ENCODE measurements at places on chromosomes 4 and X.

DNA sequence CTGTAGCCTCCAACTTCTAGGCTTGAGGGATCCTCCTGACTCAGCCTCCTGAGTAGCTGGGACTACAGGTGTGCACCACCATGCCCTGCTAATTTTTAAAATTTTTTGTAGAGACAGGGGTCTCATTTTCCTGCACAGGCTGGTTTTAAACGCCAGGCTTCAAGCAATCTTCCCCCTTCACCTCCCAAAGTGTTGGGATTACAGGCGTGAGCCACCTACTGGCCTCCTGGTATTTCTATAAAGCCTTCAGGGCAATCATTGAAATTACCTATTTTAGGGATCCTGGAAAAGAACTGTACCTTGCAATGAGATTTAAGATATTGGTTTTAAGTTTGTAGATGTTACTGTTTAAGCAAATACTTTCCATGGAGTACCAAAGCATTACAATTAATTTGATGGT lies 13.5 kb upstream of the PLS3 start:
- no peak for DNase-seq

- DNase-seq: no peak
Measured at GRCh38 chr4:7759635-7760034, 180.0 kb downstream of the AFAP1 start.

DNA sequence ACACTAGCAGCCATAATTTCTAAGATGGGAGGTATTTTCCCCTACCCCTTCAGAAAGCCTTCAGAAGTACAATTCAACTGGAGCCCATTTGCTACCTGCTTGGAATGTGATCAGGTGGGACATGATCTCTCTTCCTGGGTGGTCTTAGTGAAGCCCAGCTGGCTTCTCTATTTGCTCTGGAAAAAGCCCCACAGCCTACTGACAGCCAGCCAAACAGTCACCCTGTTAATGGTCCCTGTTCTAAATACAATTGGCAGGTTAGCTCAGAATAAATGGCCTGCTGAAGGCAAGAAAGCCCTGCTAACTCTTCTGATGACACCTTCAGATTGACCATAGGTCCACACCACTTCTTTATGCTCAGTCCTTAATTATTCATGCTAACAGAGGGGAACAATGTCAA lies 39.9 kb downstream of the HS6ST2 start:
- DNase-seq: no peak

- no peak for DNase-seq
Measured at GRCh38 chr4:83905952-83906351, 370.0 kb downstream of the GPAT3 start.

DNA sequence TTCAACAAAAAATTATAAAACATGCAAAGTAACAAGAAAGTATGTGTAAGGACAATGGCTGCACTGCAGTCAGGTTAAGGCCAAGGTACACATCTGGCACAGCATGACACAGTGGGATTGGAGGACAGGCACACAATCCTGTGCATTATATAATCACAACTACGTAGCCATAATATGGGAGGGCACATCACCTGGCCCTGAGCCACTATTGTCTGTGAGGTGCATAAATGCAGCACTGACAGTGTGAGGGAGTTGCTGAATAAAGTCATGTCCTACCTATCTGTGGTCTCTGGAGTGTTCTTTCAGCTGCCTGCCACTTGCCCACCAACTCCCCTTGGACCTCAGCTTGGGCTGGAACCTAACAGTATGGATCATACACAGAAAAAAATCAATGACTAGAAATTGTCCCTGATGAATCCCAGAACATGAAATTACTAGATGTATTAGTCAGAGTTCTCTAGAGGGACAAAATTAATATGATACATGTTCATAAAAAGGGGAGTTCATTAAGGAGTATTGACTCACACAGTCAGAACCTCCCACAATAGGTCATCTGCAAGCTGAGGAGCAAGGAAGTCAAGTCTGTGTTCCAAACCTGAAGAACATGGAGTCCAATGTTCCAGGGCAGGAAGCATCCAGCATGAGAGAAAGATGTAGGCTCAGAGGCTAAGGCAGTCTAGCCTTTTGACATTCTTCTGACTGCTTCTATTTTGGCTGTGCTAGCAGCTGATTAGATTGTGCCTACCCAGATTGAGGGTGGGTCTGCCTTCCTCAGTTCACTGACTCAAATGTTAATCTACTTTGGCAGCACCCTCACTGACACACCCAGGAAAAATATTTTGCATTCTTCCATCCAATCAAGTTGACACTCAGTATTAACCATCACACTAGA lies 46.4 kb upstream of the KCTD8 start:
- DNase-seq: no peak

DNA sequence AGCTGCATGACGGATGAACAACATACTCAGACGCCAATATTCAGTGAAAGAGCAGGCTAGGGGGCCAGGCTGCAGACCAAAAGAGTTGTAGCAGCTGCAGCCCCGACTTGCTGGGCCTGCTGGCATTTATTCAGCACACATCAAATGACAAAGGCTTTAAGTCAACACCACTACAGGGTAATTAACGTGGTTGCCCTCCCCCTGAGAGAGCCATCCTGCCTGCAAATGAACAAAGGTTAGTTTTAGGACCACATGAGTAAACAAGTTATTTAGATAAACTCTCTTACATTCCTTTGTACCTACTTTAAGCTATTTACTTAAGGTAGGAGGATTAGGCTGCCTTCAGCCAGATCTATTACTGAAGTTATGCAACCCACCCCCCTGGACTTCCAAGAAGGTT lies 1329.1 kb downstream of the PCDH18 start:
- DNase-seq: no peak

DNA sequence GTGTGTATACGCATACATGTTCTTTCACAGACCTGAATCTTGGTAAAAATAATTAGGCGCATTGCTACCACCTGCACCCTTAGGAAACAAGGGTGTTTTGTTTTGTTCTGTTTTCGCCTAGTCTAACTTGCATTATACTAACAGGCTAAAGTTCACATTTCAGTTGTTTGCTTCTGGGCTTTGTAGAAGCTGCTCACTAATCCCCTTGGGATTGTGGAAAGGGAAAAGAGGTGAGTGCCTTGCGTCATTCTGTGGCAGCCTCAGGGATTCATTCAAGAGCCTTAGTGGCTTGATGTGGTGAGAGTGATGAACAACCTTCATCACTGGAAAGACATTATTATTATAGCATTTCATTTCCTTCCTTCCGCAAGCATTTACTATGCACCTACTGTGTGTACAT lies 331.1 kb downstream of the ADGRL3 start:
- no peak for DNase-seq

DNA sequence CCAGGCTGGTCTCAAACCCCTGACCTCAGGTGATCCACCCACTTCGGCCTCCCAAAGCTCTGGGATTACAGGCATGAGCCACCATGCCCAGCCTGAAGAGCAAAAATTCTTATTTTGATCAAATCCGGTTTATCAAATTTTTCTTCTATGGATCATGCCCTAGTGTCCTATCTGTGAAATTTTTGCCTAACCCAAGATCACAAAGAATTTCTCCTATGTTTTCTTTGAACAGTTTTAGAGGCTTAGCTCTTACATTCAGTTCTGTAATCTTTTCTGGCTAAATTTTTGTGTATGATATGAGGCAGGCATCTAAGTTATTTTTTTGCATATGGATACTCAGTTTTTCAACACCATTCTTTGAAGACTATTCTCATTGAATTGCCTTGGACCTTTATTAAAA lies 27.4 kb downstream of the EDNRA start:
- DNase-seq: no peak

GRCh38 chr4:52051213-52051614 lies at the start of gene SPATA18:
Gene SPATA18 (plus strand): TSS chr4:52051304. CDS start chr4:52051705, 401 bp downstream.
- DNase-seq: no peak

DNA sequence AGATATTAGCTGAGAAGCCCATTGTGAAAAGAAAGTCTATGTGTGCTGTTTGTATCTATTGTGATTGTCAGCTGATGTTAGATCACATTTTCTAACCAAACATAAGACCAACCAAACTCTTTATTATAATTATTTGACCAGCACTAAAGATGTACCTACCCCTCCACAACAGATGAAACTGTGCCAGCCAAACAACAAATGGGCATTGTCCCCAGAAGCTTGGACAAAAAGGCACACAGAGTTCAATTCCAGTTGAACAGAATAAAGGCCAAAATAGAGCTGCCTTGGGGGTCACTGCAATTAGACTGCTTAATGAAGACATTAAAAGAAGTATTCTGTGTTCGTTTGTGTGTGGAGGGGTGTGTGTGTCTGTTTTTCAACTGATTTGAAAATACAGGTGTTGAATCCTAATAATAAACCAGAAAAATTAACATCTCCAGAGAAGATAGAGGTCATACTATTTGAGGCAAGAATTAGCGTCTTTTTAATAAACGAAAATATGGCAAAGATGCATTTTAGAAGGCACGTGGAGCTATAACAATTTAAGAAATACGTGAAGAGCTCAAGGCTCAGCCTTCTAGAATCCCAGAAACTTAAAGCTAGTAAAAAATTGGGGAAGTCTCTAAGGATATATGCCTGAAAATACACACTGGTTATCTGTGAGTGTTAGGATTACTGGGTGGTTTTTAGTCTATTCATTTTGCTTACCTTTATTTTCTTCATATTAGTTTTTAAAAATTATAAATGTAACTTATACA lies 2.2 kb downstream of the SPP1 start:
- DNase-seq: no peak

GRCh38 chr4:26782168-26782829 lies 78.3 kb upstream of the STIM2 start:
- DNase-seq: no peak

DNA sequence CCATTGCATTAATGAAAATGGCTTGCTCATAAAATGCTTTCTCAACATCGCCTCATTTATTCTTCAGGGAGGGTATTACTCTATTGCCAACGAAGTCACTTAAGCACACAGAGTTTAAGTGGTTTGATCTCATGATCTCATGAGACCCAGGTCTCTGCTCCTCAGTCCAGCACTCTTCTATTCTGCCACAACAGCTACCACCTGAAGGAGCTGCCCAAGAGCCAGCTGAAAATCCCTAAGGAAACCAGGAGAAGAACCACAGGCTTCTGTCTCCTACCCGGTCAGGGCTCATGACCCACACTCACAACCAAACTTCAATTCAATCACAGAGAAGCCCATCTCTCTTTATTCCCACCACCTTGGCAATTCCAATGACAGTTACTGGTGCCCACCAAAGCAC lies 85.5 kb upstream of the GPM6B start:
- no peak for DNase-seq

DNA sequence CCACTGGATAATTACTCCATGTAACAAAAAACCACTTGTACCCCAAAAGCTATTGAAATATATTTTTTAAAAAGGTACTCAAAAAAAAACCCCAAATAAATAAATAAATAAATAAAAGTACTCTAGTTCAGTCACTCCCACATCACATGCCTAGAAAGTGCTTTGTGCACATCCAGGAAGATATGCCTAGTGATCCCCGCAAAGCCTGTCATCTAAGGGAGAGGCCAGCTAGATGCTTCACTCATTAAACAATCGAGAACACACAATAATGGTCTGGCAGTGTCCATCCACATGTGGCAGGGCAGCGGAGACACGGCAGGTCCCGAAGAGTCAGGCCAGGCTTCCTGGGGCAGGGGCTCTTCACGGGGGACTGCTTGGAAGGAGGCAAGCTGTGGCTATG lies 47.6 kb downstream of the RAB33B start:
- no peak for DNase-seq

DNA sequence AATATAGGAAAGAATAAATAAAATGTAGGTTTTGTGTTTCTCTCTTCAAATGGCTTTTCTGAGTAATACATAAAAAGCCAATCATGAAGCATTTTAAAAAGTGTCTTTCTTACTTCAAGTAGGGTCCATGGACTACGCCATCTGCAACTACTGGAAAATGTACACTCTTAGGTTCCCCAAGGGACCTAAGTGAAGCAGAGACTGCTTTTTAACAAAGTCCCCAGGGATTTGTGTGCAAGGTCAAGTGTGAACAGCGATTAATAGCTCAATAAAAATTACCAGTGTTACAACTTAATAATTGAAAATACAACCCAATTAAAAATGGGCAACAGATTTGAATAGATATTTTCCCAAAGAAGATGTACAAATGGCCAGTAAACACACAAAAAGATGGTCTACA lies 84.9 kb downstream of the ARHGAP6 start:
- DNase-seq: no peak

- peak; percentile 23 for DNase-seq
Measured at GRCh38 chr4:121156822-121157769, 7.0 kb downstream of the TNIP3 start.

GRCh38 chr4:111628437-111628836 lies 516.8 kb upstream of the FAM241A start:
- no peak for DNase-seq

DNA sequence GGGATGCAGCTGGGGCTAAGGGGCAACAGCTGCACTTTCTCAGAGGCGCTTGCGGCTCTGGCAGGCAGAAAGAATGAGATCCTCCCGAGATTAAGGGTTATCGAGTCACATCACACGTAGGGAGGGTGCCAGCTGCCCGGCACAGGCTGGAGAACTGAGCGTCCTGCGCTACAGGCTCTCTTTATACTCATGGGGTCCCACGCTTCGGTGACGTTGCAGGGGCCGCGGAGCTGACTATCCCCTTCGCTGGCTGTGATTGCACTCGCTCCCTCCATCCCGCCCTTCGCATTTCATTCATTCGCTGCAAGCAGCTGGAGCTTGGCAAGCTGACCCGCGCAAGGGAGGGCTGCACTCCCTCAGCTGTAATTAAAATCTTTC lies at the start of gene TACR3:
Gene TACR3, minus strand, starts transcription at position 156 of the 378 bp plus-strand sequence. CDS start 310 bp downstream, outside the sequence.
- DNase-seq: no peak

DNA sequence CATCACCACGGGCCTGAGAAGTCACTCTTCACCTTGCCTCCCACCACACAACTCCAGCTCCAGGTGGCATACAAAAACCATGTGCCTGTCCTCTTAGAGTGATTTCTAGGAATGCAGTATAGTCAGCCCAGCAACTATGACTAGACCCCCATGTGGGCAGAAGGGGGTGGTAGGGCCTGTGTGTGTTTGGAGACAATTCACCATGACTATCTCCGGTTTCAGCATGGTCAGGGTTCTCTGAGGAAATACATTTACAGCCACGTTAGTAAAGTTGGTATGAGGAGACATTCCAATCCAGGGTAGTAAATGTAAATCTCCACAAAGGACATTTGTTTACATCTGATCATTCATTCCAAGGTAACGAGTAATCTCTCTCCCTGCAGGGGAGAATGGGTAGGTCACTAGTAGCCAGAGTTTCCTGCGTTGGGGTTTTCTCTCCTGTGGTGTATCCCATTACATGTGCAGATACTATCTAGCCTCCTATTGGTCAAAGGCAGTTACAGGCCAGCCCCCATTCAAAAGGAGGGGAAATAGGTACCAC lies 4.2 kb upstream of the MTMR1 start:
- DNase-seq: no peak

DNA sequence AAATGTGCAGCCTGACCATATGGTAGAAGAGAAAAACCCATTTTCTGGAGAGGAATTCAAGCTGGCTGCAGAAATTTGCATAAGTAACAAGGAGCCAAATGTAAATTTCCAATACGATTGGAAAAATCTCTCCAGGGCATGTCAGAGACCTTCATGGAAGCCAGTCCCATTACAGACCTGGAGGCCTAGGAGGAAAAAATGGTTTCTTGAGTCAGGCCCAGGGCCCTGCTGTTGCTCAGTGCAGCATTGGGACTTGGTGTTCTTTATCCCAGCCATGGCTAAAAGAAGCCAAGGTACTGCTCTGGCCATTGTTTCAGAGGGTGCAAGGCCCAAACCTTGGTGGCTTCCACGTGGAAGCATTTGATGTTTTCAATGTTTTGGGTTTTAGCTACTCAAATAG lies 70.6 kb downstream of the MAGEC2 start:
- DNase-seq: no peak

All from stimulated activated naive CD8-positive, alpha-beta T cell treated with anti-CD3 and anti-CD28 coated beads, Interleukin-15, amount 100 ng/mL, for 72 hours (primary cell).